ENCODE measurements at places on chromosomes 2 and 18.

DNA sequence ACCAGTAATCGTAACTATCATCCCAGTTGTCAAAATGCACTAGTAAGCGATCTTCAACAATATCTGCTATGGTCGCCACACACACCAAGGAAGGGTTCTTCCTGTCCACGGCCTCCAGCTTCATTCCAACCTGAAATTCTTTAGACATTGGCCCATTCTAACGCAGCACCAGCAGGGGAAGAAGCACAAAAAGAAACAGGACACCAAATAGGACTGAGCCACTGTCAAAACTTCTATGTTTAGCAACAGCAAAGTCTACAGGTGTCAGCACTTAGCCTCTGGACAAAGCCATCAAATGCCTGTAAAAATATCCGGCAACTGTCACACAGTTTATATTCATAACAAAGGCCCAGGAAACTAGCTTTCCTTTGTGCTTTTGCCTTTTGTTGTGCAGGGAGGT lies 175.0 kb downstream of the L3MBTL4 start:
- no peak for DNase-seq

- no peak for DNase-seq
These were observed 77.6 kb downstream of the FHOD3 start for GRCh38 chr18:36375118-36375517.

GRCh38 chr2:42722320-42723190 lies 41.4 kb downstream of the OXER1 start:
- peak; percentile 98 for DNase-seq

DNA sequence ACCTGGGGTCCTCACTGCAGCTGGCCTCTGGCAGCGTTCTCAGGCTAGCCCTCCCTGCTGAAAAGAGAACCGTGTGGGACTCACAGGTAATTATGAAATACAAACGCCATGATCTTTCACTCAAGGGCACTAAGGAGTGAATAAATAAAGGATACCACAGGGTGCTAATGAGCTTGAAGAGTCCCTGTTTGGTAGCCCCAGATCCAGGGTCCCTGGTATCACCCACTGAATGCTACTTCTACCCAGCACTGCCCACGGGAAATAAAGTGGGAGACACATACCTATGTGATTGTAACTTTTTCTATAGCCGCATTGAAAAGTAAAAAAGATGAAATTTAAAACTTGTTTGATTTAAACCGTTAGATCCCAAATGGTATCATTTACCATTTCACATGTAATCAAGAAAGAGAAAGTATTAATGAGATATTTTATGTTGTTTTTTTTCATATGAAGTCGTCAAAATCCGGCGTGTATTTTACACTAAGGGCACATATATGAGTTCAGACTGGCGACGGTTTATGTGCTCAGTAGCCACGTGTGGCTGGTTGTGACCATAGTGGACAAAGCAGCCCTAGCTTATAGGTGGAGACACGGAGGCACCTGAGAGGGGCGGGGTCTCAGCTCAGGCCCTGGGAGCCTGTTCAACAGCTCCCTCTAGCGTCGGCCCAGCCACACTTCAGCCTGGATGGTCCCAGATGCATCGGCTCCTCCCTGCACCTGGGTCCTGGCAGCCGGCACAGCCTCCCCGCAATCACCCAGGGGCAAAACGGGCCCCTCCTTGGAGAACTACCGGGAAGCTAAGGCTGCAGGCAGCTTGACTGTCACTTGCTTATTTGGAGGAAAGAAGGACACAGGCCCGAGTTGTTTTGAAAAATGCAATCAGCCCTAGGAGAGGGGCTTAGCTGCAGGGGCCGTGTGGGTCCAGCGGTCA lies 39.2 kb downstream of the ODC1 start:
- peak; percentile 76 for DNase-seq

All from inflammatory macrophage treated with lipopolysaccharide for 1 hour (primary cell).